Putamen (tissue), 1 donor: ENCODE measurements at places on chromosomes 4 and X.

DNA sequence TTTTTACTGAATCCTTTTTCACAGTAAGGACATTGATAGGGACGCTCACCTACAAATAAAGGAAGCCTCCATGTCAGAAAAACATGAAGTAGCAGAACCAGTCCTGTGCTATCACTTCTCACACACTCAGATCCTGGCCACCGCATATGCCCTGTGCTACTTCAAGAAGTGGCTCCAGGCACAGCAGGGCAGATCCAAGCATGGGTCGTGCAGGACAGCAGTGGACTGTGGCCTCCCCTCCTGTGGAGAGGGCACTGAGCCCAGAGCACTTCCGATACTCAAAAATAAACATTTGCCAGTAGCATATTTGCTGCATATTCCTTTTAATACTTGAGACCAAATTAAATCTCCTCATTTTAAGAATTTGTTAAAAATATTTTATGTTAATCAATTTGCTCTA lies 167.9 kb downstream of the PRDM5 start:
- DNase-seq, result no peak

GRCh38 chrX:134732676-134733075 lies 74.4 kb upstream of the PLAC1 start:
- DNase-seq, result no peak

GRCh38 chr4:11428231-11428898 lies at the start of gene HS3ST1:
Gene HS3ST1 (minus strand): TSS chr4:11428894. CDS start chr4:11400005, 28,889 bp downstream.
- DNase-seq, result no peak

- DNase-seq, result no peak
Measured at GRCh38 chr4:125010796-125011503, 298.4 kb upstream of the ANKRD50 start.

DNA sequence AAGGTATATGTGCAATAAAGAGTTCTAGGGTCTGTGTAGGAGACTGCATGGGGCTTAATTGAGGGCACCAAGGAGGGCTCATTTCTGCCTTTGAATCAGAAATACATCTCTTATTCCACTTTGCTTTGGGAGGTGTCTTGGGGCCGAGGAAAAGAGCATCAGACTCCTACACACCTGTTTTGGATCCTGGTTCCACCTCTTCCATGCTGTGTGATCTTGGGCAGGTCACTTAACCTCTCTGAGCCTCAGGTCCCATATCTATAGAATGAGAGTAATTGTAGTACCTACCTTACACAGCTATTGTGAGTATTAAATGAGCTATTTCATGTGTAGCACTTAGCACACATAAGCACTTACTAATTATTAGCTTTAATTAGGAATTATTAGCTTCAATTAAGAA lies 100.6 kb downstream of the RTL5 start:
- no peak for DNase-seq

- peak; percentile 5 for DNase-seq
Measured at GRCh38 chrX:109889289-109890006, 113.5 kb upstream of the TMEM164 start.

DNA sequence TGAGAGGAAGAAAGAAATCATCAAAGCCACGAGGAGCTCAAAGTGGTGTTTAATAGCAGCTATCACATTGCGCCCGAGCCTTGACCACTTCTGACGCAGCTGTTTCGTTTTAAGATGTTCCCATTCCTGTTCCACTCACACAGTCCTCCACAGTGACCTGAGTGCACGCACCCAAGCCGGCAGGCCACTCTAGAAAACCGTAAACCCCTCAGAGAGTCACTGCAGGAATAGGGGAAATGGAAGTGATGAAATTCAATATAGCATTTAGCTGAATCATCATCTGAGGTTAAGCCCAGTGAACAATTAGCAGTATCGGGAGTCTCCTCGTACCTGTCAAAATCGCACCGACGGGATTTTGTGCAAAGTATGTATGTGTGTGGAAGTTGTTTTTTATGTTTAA lies 17.9 kb upstream of the HAND2 start:
- no peak for DNase-seq

DNA sequence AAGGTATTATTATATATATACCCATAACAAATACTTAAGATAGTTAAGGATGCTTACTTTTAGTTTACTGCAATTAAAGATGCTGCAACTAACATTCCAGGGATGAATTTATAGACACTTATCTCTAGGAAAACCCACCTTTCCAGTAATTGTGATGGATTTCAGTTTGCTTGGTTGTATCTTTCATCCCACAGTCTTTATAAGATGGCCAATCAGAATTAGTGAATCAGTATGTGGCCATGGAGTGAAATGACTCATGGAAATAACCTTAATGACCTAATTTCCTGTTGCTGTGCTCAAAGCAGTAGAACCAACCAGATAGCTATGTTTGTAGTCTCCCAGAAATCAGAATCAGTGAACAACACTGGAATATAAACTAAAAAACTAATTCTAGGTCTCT lies 26.4 kb downstream of the MOSPD2 start:
- DNase-seq, result no peak

DNA sequence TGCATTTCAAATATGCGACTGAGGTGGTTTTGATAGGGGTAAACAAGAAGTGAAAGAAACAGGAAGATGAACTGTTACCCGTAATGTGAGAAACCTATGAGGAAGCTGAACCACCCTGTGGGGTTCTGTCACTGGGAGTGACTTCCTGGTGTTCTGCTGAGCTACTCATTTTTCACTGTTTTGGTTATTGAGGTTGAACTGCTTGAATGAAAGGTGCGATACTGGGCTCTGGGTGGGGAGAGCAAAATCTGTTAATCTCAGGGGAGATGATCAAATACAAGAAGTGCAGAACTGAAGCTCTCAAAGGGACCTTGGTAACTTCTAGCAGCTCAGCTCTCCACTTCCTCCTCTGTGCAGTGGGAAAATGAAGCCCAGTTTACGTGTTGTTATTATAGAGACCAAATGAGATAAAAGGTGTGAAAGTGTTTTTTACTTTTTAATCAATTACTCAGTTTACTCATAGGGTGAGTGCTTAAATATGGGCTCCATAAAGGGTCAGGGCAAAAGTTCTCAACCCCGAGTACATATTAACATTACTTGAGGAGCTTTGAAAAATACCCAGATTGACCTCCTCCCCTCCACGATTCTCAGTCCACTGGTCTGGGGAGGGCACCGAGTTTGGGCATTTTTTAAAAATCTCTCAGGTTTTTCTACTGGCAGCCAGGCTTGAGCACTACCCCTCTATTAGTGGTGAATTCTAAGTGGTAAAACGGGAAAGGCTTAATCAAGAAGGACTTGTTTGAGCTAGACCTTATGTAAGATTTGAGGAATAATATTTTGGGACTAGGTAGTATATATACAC lies 66.7 kb downstream of the COQ2 start:
- DNase-seq, result no peak

DNA sequence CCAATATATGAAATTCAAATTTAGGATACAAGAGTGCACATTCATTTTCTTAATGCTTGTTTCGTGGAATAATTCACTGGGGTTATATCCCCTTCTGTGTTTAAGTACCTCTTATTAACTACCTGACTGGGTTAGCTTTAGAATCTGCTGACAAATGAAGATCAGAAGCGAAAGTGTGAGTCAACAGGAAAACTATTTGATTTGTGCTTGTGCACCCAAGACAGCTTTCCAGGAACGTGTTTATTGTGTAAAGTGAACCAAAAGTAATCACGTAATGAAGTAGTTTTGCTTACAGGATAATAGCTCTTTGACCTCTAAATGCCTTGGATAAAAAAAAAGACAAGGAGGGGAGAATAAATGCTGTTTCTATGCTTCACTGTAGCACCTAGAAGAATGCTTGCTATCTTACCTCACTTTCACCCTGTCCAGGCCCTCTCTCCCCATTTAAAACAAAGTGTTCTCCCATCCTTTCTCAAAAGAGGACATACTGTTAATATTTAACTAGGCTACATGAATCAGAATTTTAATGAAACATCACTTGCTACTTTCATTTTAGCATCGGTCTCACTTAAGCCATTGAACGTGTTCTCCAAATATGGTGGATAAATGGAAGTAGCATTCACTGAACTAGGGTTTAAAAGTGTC lies 141.9 kb downstream of the THOC2 start:
- no peak for DNase-seq
